ENCODE measurements at places on chromosomes 11 and 22.

GRCh38 chr22:41904450-41905410 lies 10.1 kb downstream of the SHISA8 start:
- no peak for DNase-seq

GRCh38 chr11:35061516-35062440 lies 77.2 kb upstream of the CD44 start:
- DNase-seq = no peak

DNA sequence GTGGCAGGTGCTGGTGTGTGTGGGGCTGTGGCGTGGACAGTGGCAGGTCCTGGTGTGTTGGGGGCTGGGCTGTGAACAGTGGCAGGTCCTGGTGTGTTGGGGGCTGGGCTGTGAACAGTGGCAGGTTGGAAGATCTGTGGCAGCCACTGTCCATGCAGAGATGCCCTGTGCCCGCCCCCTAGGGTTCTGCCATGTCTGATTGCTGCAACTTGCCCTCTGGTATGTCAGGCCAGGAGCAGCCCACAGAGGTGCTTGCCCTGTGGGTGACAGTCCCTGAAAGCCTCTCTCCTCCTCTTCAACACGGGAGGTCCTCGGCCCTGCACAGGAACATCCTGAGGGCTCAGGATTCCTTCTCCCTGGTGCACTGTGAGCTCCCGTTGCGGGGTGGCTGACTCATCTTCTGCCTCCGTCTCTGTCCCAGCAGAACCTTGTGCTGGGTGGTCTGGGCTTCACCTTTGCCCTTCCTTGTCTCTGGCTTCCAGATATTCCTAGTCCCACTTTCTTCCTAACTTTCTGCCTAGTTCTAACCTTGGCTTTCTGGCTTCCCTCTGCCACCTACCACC lies 13.5 kb downstream of the OPCML start:
- DNase-seq = no peak

DNA sequence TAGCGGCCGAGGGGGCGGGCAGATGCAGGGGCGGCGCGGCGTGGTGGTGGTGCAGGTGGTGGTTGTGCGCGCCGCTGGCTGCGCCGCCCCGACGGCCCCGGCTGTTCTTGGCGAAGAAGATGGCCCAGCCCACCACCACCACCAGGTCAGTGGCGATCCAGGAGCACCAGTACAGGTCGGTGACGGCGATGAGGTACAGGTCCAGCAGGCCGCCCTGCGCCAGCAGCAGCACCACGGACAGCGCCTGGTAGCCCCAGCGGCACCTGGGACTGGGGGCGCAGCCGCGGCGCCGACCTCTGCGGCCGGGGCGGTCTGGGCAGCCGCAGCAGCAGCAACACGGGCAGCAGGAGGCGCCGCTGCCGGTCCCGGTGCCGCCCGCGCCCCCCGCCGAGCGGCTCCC lies 879 bp downstream of the TMEM121B start:
- no peak for DNase-seq

- DNase-seq = no peak
Measured at GRCh38 chr22:17942721-17943120, 81.6 kb downstream of the MICAL3 start.

DNA sequence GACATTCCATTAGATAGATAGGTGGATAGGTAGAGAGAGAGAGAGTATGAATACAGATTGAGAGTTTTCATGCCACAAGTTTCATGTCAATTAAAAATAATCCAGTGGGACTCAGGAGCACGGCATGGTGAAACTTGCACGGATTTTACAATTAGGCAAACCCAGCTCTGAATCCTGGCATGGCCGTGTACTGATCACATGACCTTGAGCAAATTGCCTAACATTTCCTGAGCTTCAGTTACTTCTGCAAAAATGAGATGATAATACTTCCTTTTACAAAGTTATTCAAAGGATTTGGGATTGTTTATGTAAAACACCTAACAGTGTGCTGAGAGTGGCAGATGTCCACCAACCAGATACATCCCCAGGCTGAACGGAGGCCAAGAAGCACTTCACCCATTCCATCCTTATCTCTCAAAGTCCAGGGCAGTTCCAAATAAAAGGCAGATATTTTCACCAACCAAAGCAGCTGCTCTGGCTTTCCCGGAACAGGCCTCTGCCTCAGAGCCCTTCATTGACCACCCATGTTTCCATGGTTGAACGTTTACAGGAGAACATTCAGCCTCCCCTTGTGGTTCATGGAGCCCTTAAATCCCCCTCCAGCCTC lies 17.9 kb downstream of the APLNR start:
- DNase-seq = no peak

DNA sequence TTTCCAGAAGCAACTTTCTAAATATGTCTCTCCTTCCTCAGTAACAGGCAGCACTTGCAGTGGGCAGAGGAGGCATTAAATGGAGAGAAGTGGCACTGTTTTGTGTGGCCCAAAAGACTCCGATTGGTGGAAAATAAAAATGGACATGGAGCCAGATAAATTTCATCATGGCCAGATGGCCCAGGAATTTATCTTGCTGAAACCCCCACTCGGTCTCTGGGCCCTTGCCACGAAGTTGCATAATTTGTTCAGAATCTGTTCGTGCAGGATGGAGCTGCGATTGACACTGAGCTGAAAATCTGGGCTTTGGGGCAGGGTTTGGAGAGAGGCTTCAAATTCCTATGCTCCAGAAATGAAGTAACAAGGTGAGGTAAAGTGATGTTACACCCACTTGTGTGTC lies 65.5 kb downstream of the C11orf91 start:
- DNase-seq = no peak

DNA sequence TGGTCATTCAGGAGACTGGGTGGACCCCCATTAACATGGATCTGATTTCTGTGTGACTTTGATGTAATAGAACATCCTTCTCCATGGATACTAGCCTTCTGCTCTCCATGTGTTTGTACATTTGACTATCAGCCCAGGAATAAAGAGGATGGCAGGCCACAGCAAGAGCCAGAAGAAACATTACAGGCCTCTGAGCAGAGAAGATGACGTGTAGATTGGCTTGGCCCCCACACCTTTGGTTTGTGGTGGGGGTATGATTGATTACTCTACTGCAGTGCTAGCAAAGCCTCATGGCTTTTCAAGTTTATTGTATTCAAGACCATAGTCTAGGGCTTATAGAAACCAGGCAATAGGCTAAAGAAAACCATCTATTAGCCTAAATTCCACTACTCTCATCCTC lies 77.0 kb downstream of the GRAMD1B start:
- no peak for DNase-seq

GRCh38 chr11:78465169-78465942 lies 47.7 kb upstream of the GAB2 start:
- no peak for DNase-seq

DNA sequence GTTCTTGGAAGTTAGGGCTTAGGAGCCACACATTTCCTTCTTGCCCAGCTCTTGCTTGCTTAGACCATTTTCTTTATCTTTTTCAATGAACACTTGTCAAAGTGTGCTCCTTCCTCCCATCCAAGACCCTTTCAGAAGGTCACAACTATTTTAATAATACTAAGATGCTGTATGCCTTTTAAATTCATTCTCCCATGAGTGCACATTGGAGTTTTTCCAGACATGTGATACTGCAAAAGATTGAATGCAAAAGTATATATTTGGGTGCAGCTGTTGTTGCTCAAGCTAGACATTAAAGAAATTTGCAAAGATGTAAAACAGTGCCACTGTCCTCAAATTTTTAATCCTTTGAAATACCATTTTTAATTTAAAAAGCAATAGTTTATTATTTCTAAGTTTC lies 69.3 kb upstream of the TNRC6B start:
- no peak for DNase-seq

DNA sequence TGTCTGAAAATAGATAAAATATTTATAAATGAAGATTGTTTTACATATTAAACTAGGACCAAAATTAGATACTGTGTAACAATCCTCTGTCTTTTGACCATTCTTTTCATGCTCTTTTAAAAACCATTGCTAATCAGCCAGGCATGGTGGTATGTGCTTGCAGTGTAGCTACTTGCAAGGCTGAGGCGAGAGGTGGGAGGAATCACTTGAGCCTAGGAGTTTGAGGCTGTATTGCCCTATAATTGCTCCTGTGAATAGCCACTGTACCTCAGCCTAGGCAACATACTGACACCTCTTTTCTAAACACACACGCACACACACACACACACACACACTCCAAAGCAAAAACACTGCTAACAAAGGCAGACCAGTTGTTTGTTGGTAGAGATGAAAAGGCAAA lies 259.2 kb downstream of the JRKL start:
- DNase-seq = no peak

GRCh38 chr11:126864934-126865333 lies 135.6 kb downstream of the KIRREL3 start:
- DNase-seq = no peak

- DNase-seq = no peak
Measured at GRCh38 chr11:19887842-19888241, 175.2 kb downstream of the NAV2 start.
